ENCODE measurements at places on chromosomes 7 and 10.

- no peak for DNase-seq
These were observed 154.8 kb downstream of the RPS24 start for GRCh38 chr10:78188446-78188845.

GRCh38 chr10:30241422-30242110 lies 107.5 kb downstream of the MTPAP start:
- no peak for DNase-seq

- DNase-seq, result no peak
These were observed 17.2 kb upstream of the FAM170B start for GRCh38 chr10:49151025-49151445.

DNA sequence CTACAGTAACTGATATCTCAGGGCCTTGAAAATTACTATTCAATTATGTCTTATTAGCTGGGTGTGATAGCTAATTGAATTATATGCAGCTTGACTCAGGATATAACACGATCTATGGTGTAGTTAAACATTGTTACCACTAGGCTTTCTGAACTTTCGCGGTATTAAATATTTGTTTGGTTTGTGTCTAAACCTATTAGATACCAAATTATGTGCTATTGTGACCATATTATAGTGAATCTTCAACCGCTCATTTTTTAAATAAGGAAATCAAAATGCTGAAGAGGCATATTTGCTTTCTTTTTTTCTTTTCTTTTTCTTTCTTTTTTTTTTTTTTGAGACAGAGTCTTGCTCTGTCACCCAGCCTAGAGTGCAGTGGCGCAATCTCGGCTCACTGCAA lies 99.3 kb upstream of the RSU1 start:
- DNase-seq, result no peak

GRCh38 chr10:27743877-27744801 lies 1.5 kb downstream of the MKX start:
- DNase-seq, result no peak

DNA sequence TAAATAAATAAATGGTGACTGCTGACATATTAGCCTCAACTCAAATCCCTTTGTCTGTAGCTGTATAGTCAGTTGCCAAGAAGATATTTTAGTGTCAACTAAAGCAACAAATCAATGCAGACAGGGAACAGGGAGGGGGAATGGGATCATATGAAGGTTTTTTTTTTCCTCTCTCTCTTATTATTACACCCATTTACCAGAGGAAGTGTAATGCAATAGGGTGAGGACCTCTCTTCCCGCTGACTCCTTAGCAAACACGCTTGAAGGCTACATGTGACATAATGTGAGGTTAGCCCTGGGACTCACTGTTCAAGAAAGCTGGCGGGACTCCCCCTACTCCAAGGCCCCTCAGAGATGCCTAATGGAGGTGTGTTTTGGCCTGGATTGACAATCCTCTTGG lies 88.2 kb downstream of the CHRM2 start:
- no peak for DNase-seq

GRCh38 chr7:141225916-141226618 lies 152.2 kb downstream of the TMEM178B start:
- DNase-seq, result no peak

DNA sequence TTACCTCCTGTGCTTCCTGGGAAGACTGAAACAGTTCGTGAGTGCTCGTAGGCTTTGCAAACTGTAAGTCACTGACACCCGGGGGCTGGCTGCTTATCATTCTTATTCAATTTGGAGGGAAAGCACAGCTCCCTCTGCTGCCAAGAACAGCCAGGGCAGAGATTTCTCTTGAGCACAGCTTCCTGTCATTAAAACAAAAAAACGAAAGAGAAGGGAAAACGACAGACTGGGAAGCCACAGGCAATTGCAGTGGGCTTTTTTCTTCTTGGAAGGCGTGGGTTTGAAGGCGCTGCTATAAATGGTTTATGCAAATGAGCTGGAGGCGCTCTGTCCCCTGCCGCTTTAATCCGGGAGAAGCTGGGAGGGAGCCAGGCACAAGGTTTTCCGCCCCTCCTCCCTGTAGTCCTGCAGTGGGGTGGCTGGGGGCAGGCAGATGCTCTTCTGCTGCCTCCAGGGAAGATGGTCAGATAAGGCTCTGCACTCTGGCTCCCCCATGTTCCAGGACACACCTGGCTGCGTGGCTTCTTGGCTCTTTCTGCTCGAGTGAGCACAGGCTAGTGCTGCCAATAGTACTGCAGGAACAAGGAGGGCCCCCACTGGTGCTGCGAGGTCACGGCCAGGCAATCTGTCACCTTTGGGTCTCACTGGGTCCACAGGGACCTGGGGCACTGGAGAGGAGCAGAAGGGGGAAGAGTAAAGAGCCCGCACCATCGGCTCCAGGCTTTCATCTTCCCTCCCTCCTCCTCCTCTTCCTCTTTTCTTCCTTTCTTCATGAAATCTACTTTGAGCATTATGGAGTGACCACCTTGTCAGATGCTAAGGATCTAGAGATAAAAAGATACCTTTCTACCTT lies 49.5 kb downstream of the NEURL1 start:
- DNase-seq, result no peak

DNA sequence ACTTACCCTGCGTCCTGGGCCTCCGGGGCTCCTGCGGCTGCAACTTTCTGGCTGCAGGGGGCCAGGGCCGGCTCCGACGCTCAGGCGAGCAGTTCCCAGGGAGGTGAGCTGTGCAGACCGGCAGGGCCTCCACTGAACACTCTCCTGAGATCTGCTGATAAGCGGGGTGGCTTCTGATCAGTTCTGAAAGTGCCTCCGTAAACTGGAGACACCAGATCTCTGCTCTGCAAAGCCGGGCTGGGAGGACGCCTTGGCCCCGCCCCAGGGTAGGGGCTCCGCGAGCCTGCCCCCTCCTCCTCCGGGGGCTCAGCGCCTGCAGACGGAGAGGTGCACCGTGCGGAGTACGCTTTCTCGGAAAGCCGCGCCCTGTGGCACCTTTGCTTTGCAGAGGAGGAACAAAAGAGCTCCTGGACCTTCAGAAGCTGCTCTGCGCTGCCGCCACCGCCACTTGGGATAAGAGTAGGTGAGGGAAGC lies 141.3 kb upstream of the VKORC1L1 start:
- no peak for DNase-seq

- no peak for DNase-seq
These were observed 18.8 kb upstream of the TMEM248 start for GRCh38 chr7:66901941-66902843.

DNA sequence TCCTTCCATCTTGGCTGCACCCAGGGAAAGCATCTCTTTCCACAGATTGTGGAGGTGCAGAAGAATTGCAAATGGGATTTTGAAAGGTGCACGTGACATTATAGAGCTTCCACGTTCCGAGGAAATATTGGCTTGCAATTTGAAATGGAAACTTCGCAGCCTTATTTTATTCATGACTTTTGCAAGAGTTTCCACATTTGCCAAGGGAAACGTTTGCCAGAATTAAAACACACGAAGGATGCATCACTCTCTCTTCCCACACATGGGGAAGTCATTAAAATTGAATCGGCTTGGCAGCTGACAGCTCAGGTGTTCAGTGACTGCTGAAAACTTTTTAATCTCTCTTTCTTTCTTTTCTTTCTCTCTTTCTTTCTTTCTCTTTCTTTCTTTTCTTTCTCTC lies 475.4 kb upstream of the IGFBP3 start:
- no peak for DNase-seq

- no peak for DNase-seq
These were observed 323.6 kb upstream of the PODXL start for GRCh38 chr7:131880078-131880477.

GRCh38 chr10:124007102-124007772 lies 86.2 kb downstream of the CHST15 start:
- no peak for DNase-seq

DNA sequence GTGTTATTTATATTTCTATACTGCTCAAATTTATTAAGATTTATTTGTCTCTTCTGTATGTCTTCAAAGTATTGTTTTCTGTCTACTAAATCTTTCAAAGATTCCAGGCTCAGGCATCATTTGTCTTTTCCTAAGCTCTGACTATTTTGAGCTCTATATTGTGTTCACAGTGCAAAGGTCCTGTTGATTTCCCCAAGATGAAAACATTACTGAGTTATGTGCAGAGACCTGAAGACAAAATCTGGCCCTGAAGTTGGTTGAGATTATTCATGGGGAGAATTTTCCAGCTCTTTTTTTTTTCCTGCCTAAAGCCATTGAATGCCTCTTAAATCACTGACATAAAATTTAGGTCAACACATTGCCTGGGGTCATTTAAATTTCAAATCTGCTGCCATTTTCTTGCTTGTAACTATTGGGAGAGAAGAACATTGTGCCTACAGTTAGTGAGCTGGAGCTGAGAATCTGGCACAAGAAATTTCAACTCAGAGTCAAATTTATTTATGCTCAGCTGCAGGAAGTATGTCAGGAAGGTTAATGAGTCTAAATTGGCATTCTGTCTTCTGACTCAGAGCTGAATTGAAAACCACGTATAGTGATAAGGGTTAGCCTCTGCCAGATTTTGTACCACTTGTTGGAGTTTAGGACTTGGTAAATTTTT lies 31.6 kb downstream of the CSTF2T start:
- no peak for DNase-seq

DNA sequence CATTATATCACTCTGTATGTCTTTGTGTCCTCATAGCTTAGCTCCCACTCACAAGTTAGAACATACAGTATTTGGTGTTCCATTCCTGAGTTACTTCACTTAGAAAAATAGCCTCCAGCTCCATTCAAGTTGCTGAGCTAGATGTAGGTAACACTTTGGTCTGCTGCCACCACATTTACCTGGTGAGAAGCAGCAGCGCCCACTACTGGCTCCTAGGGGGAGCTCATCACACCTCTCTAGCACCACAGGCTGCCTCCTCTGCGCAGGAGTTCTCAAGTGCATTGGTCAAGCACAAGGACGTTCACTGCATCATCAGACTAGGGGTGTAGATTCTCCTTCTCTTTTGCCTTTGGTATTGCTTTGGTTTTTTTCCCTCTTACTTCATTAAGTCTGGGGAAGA lies 530.9 kb upstream of the AUTS2 start:
- DNase-seq, result no peak

DNA sequence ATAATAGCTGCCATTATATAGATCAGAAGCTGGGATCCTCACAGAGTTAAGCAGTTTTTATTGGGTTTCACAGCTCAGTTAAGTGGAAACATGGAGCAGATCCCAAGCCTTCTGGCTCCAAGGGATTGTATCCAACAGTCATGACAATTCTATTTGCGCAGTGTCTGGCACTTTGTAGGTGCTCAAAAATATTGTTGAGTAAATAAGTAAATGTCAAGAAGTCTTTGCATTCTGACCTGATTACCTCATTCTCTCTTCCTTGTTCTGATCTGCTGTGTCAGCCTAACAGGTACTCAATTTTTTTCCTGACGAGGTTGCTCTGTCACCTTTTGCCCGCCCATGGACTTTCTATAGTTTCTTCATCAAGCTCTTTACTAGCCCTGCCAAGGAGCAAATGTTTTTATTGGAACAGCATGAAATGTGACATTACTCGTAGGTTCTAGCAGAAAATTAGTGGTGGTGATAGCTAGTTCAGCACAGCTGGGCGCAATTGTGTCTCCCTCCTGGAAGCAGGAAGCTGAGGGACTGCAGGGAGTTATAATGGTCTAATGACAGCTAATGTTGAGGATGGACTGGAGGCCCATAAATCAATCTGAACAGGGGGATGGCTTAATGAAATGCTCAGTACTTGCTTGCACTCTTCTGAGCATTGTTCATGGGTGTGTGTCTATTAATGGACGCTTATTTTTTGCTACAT lies 680.2 kb downstream of the CCSER2 start:
- DNase-seq, result no peak

DNA sequence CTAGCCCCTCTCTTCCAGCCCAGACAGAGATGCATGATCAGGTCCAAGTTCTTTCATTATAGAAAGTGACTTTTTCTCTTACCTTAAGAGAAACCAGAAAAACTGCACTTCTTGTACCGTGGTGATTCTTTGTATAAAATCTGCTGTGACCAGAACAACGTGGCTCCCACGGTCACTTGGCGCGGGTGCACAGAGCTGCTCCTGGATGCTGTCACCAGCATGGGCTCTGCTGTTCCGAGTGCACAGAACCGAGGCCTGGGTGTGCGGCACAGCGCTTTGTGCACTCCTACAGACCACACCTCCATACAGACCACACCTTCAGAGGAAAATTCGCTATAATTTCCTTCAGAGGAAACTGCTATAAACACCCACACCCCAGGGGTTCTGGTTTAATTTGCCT lies 26.0 kb downstream of the VIPR2 start:
- DNase-seq, result no peak

DNA sequence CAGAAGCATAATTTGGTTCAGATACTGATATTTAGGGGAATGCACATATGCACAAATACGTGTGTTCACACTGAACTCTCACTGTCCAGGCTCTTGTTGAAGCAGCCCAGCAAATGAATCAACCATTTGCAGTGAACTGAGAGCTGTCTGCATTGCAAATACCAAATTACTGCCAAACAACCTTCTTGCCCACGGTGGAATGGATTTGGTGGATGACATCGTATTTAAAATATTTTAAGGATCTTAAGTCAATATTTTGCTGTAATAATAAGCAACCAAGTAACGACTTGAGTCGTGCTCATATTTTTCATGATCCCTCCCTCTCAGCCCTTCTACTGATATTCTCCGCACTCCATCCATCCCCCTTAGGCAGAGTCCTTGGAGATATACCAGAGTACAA lies 107.9 kb upstream of the FEZF1 start:
- DNase-seq, result no peak

DNA sequence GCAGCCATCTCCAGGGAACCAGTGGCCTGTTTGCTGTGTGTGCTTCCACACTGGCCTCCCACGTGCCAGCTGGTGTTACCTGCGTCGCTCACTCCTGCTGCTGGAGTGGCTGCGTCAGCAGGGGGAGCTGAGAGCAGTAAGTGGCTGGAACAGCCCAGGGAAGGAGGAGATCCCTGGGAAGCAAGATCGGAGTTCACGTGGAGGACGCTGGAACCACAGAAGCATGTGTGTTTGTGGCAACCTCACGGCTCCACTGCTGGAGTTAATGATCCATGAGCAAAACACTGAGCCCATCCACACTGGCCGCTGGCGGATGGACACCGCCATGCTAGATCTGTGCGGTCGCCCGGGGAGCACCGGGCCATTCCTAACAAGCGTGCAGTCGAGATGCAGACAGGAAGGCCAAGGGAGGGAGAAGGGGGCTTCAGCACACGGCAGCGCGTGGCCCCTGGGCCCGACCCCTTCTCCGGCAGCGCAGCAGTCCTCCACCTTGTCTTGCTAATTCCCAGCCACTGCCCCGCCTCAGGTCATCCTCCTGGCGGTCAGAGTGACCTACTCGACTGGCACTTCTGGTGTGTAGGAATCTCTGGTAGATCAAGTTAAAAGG lies 68.5 kb upstream of the EEPD1 start:
- DNase-seq, result no peak

GRCh38 chr10:114176511-114176910 lies 2.5 kb upstream of the CCDC186 start:
- DNase-seq, result no peak

- no peak for DNase-seq
These were observed 122.2 kb downstream of the PDE1C start for GRCh38 chr7:31948029-31948428.

- no peak for DNase-seq
These were observed 84.4 kb downstream of the C10orf90 start for GRCh38 chr10:126586128-126586527.

GRCh38 chr7:20030417-20030816 lies 186.8 kb downstream of the MACC1 start:
- no peak for DNase-seq

- DNase-seq, result no peak
These were observed 654.1 kb downstream of the NRG3 start for GRCh38 chr10:82529062-82529461.
